ENCODE measurements at places on chromosomes 2 and 18. TPM values are rescaled to one million over a fixed set of nuclear protein-coding genes. Genes with fewer than 3 reads are reported as not detected.

Gene ETAA1
- total RNA-seq, result 12.1 TPM

DNA sequence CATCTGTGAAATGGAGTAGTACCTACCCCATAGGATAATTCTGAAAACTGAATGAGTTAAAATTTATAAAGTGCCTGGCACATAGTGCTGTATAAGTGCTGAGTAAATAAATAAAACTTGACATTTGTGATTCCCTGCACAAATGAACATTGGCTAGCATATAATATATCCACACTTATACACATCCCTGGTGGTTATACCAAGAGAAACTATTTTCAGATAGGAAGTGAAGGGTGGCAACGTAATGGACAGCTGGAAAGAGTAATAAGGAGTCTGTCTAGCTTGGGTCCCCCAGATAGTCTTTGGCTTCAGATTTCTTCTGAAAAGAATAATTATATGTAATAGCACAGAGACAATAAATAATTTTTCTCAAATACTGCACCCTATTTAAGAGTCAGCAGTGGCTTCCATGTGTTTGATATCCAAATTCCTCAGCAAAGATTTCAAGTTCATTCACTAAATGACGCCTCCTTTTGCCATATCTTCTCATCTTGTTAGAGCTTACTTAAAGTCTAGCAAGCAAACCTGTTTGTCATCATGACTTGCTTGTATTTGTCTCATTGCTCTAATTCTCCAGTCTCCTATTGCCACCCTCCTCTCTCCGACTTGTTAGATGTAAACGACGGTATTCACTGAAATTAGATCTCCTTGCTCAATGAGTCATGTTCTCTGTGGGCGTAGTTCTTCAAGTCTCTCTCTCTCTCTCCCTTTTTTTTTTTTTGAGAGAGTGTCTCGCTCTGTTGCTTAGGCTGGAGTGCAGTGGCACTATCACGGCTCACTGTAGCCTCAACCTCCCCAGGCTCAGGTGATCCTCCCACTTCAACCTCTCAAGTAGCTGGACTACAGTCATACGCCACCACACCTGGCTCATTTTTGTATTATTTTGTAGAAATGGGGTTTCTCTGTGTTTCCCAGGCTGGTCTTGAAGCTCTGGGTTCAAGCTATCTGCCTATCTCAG lies 8.7 kb upstream of the ADGRF3 start:
- 0 out of 2 replicates have a peak, but pooled peaks cover 4% of the 10 kb centered on the region for H3K36me3 ChIP-seq
- no peaks in the 10 kb centered on the region for H3K27me3 ChIP-seq
- H3K4me1 ChIP-seq, result peaks cover 25% of the 10 kb centered on the region
- H3K4me3 ChIP-seq, result peak overlapping the region; percentile 17

DNA sequence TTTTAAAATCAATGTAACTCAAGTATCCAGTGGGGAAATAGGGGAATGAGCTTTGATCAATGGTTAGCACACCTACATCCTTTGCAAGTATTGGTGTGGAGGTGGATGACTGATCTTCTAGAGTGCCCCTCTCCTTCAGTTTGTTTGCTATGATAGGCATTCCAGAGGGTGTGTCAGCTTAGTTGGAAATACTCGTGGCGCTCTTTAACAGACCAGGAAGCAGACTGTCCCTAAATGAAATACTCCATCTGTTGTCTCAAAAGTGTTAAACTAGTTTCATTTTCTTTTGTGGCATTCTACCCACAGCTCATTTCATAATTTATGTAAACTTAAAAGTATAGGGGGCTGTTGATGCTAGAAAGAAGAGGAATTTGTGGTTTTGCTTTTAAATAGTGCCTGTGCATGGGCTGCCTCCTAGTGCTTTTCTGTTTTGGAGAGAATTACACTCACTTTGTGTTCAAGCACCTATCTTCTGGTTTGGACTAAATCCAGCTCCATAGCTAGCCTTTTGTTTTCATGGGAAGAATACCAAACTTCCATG lies 66.2 kb downstream of the STAT1 start:
- peak overlapping the region; percentile 4 for H3K27ac ChIP-seq
- peaks cover 28% of the 10 kb centered on the region for H3K4me1 ChIP-seq
- H3K36me3 ChIP-seq, result no peaks in the 10 kb centered on the region
- H3K4me3 ChIP-seq, result peak overlapping the region; percentile 26

Gene FN1
- total RNA-seq, result 248 TPM

DNA sequence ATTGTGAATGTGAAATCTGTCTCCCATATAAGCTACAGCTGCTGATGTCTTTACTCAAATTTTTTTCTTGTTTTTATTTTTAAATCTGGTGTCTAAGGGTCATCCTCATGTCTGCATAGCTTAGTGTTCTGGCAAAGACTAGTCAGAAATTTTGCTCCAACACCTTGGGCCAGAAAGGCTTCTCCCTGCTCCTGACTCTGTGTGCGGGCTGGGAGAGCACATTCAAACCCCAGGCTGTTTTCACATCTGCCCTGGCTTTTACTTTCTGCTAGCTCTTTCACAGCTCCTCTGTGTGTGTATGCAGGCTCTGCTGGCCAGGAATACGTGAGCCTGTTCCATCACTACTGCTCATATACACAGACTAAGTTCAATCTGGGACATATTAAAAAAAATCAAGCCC lies 102.9 kb upstream of the RIOK3 start:
- H3K36me3 ChIP-seq, result no peaks in the 10 kb centered on the region
- no peak overlapping the region for H3K27ac ChIP-seq
- H3K4me3 ChIP-seq, result no peak overlapping the region
- no peak for DNase-seq
- H3K4me1 ChIP-seq, result peaks cover 7% of the 10 kb centered on the region

- peaks cover 26% of the 10 kb centered on the region for H3K36me3 ChIP-seq
- no peak overlapping the region for H3K27ac ChIP-seq
- peaks cover 24% of the 10 kb centered on the region for H3K4me1 ChIP-seq
- DNase-seq, result peak; percentile 73
- H3K27me3 ChIP-seq, result no peaks in the 10 kb centered on the region
- peak overlapping the region; percentile 92 for H3K4me3 ChIP-seq
Measured at GRCh38 chr2:28896906-28897305, 2.4 kb downstream of the WDR43 start.

- no peak overlapping the region for H3K4me3 ChIP-seq
- no peaks in the 10 kb centered on the region for H3K36me3 ChIP-seq
- H3K27me3 ChIP-seq, result peaks cover 40% of the 10 kb centered on the region
- H3K27ac ChIP-seq, result no peak overlapping the region
Measured at GRCh38 chr18:543447-544078, 36.6 kb upstream of the CETN1 start.

DNA sequence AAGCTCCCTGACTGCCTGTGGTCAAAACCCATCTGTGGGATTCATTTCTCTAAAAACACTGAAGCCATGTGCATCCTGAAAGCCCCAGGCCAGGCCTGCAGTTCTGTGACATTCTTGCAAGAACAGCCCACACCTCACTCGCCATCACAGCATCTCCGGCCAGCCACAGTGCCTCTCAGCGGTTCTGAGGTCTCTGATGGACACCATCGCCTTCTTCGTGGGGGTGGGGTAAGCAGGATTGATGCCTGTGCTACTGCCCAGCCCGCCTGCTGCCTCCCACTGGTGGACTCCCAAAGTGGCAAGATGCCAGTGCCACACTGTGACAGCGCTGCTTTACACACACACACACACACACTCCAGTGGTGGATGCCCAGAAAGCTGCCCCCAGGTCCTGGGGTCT lies 5.2 kb upstream of the PRLH start:
- 0 out of 2 replicates have a peak, but pooled peaks cover 3% of the 10 kb centered on the region for H3K36me3 ChIP-seq
- no peak for DNase-seq
- H3K27me3 ChIP-seq, result no peaks in the 10 kb centered on the region

Gene C2orf80
- not detected for total RNA-seq

Gene HOXD9
- not detected for total RNA-seq

Gene FAM124B
- not detected for total RNA-seq

Gene EIPR1
- total RNA-seq, result 90.1 TPM

GRCh38 chr2:217302856-217303255 lies 443.0 kb upstream of the TNP1 start:
- H3K27me3 ChIP-seq, result no peaks in the 10 kb centered on the region
- no peak overlapping the region for H3K27ac ChIP-seq
- no peak for DNase-seq
- no peaks in the 10 kb centered on the region for H3K36me3 ChIP-seq
